HepG2 (cell line): ENCODE measurements at places on chromosomes 3 and 15.

DNA sequence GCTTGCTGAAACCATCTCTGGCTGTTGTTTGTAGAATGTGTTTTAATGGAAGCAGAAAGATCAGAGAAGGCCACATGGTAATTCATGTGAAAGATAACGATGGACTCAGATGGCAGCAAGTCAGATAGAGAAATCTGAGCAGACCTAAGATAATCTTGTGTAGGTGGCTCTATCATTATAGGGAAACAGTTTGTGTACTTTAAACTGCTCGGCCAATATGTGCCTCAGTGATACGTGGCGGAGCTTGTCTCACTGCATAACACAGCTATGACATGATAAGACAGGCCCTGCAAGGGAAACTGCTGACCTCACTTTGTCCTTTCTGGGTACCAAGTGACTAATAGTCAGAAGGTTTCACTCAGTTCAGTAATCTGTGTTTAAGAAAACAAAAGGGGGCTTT is 51.0 kb downstream of the MME start:
- no peak for DNase-seq

DNA sequence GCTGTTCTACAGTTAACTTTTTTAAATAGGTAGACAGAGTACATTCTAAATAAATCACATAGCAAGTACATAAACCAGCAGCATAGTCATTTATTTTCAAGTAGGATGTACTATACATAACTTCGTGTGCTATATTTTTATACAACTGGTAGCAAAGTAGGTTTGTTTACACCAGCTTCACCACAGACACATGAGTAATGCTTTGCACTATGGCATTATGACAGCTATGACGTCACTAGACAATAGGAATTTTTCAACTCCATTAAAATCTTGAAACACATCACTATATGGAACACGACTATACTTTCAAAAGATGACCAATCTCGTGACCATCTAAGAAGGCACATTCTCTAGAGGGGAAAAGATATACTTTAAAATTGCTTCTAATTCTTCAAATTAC is 3.5 kb downstream of the TEX55 start:
- DNase-seq = no peak

GRCh38 chr3:21544076-21544462 is 206.9 kb downstream of the ZNF385D start:
- no peak for DNase-seq

DNA sequence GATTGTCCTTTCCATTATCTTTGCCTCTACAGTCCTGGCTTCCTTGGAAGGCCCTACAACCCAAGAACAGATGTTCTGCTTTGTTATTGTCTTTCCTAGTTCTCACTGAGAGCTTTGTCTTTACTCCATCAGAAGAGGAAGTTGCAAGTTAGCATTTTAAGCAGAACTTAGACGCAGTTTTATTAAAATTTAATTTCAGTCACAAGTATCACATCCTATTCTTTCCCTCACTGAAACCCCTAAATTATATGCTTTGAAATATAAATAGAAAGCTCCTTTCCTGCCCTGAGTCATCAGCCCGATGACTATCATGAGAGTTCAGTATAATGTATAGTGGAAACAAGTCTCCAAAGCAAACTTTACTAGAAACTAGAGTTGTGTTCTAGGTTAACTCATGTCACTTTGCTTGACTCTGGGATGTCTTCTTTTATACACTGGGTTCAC is 291.2 kb upstream of the RBMS3 start:
- DNase-seq = no peak

- no peak for DNase-seq
Measured at GRCh38 chr3:29137601-29138000, 143.3 kb upstream of the RBMS3 start.

- no peak for DNase-seq
Measured at GRCh38 chr3:170470063-170471016, 51.7 kb downstream of the CLDN11 start.

- DNase-seq = peak; percentile 23
Measured at GRCh38 chr3:167887096-167887495, 151.6 kb downstream of the SERPINI1 start.

- DNase-seq = no peak
Measured at GRCh38 chr3:42486814-42487565, 15.5 kb upstream of the VIPR1 start.

DNA sequence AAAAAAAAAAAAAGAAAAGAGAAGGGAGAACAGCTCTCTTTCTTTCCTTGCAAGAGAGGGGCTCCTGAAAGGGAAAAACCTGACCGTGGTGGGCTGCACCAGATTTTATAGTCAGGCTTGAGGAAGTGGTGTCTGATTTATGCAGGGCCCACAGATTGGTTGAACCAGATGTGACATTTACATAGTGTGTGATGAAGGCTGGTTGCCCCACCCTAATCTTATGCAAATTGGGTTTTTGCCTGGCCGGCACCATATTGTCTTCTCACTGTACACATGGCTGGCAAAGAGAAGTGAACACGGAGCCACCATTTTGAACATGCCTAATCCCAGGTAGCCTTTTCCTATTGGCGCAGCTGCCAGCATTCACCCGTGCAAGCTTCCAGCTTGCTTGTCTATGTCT is 154.4 kb downstream of the OXSM start:
- no peak for DNase-seq

DNA sequence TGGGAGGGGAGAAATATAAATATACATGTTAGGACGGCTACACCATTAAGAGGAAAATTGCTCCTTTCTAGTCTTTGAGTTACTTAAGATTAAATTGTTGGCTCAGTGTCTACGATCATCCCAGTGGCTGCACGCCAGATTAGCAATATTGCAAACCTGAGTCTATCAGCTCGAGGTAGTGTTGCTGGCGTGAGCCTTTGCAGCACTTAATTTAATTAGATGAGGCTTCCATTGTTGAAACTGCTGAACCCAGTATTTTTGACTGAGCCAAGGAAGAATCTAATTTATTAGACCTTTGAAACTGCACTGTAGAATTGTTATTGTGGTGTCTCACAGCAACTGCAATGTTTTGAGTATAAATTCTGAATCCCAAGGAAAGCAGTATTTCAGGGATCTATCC is 782.4 kb upstream of the ROBO1 start:
- DNase-seq = no peak

DNA sequence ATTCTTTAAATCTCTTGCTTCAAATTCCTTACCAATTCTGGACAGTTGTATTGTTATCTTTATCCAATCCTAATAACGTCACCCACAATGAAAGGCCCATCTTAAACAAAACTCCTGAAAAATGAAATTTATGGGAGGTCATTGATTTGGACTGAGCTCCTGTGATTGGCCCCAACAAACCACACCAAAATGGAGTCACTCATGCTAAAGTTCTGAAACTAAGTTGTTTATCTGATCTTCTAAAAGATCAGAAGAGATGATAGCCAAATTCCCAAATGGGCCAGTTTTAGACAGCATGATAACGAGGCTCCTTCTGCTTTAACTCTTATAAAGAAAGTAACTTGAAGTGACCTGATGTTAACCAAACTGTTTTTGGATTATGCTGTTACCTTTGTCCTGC is 39.7 kb upstream of the GPD1L start:
- no peak for DNase-seq

GRCh38 chr15:92960996-92961681 is 61.0 kb downstream of the CHD2 start:
- DNase-seq = no peak

DNA sequence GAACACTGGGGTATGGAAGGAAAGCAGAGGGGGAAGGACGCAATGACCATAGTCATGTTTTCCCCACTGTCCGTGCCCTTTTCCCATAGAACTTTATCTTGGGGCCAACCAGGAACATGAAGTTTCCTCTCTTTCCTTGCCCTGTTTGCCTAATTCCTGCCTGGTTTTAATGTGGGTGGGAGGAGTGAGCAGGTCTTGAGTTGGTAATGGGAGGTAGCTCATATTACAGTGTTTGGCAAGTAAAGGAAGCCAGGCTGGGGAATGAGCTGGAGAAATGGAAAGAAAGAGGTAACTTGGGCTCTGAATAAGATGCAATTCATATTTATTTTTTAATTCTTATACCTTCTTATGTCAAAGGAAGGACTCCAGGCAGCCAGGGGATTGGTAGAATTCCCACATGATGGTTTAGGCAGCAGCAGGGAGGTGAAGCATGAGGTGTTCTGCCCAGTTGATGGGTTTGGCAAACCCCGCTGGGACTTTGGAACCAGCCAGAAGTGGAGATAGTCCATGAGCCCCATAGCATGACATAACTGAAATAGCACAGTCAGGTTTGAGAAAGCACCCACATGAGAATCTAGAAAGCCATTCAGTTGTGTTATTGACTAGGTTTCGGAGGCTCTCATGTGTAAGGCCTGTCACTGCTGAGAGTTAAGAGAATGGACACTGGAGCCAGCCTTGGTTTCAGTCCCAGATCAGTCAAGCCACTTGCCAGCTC is 60.0 kb downstream of the CCK start:
- DNase-seq = no peak

DNA sequence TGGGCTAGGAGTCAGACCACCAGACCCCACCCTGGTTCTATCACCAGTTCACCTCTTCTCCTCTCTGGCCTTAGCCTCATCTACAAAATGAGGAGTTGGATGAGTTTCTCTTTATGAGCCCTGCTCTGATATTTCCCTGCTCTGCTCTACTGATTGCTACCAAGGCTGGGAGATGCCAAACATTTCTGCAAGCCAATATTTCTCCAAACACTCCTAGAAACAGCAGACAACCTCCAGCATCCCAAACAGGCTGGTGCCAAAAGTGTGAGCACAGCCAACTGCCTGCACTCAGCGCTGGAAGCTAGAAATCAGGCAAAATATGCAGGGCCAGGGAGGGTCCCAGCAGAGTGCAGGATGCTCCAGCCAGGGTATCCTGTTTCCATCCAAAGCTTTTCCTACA is 10.8 kb downstream of the DAPK2 start:
- DNase-seq = no peak

GRCh38 chr15:78638658-78639314 is 2.2 kb downstream of the CHRNB4 start:
- peak; percentile 62 for DNase-seq

- DNase-seq = no peak
Measured at GRCh38 chr3:148971401-148972163, 19.8 kb upstream of the GYG1 start.

DNA sequence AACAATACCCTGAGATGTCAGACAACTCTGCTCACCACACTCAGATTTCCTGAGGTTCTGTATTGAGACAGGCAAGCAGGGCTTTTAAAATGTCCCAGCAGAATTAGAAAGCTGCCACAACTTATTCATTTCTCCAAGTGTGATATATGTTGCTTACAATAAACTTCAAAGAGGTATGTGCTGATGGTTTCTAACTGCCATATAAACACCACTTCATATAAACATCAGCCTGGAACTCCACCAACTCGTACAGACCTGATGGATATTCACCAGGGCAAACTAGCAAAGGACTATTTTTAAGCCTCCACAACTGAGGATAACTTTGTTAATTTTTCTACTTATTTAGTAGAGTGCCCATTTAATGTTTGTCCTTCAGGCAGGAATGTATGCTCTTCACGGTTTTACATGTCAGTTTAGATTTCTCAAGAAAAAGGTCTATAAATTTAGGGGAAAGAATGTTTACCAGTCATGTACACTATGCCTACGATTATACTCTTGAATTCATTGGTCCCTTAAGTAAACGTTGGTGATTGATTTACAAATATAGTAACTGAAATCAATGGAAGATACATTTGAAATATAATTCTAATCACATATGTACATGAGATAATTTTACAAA is 109.6 kb upstream of the ABI3BP start:
- no peak for DNase-seq

DNA sequence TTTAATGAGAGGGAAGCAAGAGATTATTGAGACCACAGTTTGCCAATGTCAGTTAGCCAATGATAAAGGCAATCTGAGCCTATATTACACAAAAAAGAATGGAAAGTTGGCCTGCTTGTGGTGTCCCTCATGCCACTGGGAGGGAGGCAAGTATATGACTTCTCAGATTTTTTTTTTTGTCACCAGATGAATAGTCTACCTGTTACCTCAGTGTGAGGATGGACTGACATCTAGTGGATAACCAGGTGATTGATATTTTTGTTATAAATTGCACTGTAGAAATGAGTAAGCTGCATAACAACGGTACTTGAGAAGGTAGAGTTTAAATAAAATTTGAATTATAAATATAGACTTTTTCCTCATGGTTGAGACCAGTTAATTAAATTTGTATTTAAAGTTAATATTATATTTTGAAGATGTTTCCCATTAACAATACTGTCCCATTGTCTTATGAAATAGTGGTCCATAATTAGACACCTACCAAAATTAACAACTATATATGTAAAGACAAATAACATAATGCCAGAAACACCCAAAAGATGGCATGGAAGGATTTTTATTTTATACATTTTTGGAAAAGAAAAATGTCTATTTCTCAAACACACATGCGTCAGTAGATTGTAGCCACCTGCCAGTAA is 237.8 kb upstream of the GADL1 start:
- DNase-seq = peak; percentile 39

GRCh38 chr15:34311563-34311962 is 26.0 kb downstream of the SLC12A6 start:
- no peak for DNase-seq

DNA sequence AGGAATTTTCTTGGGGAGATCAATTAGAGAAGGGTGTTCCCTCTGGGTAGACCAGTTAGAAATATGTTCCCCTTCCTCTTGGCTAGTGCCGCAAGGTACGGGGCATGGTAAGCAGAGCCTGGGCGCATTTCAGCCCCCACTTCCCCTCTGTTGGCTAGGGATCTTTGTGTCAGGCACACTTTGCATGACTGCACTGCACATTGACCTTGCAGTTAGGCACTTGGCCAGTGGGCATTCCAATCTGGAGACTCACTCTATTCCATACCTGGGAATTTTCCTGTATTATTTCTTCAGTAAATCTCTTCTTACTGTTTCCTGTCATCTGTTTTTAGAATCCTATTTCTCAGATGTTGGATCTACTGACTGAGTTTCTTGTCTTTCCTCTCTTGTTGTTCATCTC is 30.0 kb upstream of the CACNA1D start:
- peak; percentile 29 for DNase-seq

DNA sequence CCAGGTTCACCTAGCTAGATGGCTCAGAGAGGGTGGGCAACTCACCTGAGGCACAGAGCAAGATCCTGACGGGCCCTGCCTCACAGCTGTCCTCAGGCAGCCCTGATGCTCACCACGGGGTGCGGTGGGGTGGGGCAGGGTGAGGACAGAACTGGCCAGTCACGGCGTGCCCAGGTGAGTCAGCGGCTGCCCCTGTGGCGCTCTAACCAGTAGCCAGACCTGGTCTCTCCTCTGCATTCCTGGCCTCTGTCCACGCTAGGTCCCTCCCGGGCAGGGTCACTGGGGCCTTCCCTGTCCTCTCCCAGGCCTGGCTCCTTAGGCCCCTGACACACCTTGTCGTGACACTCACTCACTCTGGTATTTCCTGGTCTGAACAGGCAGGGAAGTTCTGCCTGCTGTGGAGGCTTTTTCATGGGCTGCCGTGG is 901 bp downstream of the ALS2CL start:
- DNase-seq = no peak

GRCh38 chr15:25061808-25062550 is 107.2 kb downstream of the SNRPN start:
- no peak for DNase-seq

DNA sequence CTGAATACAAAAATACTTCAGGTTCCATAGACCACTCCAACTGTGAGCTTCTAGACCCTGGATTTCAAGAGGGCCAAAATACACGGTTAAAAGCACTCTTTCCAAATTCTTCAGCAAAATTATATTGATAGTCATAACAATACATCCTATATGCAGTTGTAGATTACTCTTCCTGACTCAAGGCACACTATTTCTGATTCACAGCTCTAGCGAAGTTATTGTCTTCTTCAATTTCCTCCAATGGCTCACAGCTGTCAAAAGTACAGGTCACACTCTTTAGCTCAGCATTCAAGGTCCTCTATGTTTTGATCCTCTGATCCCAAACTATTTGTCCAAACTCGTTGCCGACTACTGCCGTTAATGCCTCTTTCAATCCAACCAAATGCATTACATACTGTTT is 13.5 kb upstream of the CCDC80 start:
- DNase-seq = no peak

GRCh38 chr3:48268936-48269561 is 28.1 kb downstream of the ZNF589 start:
- no peak for DNase-seq
